ENCODE measurements at places on chromosomes 6 and 20.

GRCh38 chr6:357791-358341 is 33.7 kb upstream of the IRF4 start:
- no peak for DNase-seq

DNA sequence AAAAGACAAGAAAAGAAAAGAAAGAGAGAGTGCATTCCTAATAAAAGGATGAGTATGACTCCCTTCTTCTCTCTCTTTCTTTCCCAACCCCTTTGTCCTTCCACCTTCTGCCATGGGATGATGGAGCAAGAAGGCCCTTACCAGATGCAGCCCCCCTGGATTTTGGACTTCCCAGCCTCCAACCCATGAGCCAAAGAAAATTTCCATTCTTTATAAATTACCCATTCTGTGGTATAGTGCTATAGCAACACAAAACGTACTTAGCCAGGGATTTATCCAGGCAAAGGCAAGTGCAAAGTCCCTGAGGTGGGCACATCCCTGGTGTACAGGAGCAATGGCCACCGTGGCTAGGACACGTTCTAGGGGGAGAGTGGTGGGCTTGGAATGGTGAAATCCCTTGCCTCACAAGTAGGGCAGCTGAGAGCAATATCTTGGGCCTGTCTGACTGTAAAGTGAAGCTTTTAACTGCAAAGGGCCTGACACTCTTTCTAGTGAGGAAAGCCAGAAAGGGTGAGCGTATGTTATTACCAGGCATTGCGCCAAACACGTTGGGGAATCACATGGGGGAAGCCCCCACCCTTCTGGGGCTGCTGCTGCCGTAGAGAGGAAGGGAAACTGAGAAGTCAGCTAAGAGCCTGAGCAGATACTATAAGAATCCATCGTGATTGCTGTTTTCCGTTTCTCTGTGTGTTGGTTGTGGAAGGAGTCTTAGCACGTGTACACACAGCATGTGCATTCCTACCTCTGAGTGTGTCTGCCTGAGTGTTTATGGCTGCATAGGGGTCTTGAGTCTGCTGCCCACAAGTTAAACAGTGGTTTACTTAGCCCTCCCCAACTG is 50.7 kb upstream of the SIRPA start:
- DNase-seq: no peak

DNA sequence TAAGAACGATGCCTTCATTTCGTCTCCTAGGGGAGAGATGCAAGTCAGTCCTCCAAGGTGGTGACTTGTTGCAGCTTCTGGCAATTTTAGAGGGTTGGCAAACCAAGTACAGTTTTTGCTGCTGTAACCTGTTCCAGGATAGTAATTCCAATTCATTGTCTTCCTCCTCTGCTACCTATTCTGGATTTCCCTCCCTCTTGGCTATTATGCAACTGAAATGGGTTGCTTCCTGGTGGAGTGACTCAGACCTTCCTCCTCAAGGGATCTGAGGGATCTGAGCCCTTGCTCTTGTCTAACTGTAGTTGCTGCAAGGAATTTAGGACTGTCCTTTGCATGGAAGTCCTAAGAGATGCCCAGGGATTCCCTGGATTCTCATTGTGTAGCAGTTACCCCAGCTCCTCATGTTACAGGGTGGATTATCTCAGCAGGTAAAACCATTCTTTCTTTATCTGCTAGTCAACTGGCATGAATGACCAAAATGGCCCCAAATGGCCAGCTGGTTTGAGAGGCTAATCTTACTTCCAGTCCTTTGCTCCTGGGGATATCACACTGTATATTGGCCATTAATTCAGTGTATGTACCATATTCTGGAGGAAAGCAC is 17.6 kb upstream of the ELMO2 start:
- no peak for DNase-seq

DNA sequence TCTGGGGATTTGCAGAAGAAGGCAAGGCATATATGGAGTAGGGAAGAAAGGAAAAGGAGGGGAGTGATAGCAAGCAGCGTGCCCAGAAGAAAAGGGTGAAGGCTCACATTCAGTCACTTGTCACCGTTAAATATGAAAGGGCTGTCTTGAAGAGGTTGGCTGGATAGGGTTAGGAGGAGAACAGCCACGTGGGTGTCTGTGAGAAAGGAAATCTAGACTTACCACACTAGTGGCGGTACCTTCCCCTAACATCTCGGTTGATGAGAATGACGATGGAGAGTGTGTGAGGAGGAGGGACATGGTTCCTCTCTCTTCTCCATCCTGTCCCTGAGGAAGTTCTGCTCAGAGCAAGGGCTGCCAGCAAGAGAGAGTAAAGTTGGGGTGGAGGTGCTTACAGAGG is 74.3 kb upstream of the CCN6 start:
- DNase-seq: no peak

DNA sequence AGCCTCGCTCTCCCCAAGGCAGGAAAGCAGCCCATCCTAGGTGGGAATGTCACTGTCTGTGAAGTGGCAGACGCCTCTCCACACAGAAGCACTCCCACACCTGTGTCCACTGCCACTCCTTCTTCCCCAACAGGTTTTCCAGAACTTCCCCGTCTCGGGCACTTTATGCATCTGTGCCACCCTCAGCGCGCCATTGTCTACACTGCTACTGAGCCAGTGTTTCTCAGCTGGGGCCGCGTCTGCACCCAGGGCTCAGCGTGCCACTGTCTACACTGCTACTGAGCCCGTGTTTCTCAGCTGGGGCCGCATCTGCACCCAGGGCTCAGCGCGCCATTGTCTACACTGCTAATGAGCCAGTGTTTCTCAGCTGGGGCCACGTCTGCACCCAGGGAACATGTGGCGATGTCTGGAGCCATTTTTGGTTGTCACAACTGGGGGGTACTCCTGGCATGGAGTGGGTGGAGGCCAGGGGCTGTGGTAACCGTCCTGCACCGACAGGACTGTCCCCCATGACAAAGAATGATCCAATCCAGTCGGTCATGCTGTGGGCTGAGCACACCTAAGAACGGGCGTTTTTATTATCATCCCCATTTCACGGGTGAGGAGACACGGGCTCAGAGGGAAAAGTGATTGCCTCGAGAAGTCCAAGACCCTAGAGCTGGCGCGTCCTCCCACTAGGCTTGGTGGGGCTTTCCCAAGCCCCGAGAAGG is 41.7 kb upstream of the ZBP1 start:
- no peak for DNase-seq

Measured in cortex of kidney (tissue), 1 donor.